ENCODE measurements at places on chromosomes 6 and 20.

GRCh38 chr6:10417681-10418104, 2.8 kb upstream of the TFAP2A start:
- DNase-seq: no peak

DNA sequence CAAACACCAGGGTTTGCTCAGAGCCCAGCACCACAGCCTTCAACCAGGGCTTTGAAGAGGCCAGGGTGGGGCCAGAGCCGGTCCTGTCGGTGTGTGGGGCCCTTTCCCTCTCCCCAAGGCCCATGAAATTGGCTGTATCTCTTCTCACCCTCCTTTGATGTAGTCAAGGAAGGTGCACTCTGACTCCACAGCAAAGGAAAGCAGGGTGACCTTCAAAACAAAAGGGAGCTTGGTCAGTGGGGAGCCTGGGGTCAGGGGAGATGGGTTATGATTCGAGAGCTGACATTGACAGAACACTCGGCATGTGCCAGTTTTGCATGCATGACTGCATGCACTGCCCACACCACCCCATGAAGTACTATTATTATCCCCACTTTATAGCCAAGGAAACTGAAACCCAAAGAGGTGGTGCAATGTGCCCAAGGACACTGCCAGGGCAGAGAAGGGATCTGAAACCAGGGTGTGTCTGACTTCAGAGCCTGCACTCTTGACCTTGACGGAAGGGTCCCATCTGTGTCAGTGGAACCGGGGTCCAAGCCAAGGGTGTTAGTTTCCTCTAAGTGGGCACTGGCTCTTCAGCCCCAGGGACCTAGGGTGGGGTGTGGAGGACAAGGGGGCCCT, 55.4 kb downstream of the RAB44 start:
- no peak for DNase-seq

DNA sequence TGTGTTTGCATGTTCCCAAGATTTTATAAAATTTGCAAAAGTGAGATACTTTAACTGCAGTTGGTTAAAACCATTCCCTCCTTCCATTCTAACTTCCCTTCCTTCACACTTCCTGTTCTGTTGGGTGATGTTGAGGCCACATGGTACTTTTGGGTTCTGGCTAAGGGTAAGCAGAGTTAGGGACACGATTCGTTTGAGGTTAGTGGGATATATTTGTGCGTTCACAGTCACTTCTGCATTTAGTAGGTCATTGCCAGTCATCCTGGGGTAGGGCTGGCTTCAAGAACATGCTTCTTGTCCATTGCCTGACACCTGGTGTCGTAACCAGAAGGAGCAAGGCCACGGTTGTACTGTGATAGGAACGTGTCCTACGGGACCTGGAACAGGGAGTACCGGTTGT, 340.1 kb downstream of the ZFAND3 start:
- DNase-seq: no peak

- DNase-seq: no peak
These were observed 38.3 kb downstream of the SLC22A23 start for GRCh38 chr6:3418496-3419060.

DNA sequence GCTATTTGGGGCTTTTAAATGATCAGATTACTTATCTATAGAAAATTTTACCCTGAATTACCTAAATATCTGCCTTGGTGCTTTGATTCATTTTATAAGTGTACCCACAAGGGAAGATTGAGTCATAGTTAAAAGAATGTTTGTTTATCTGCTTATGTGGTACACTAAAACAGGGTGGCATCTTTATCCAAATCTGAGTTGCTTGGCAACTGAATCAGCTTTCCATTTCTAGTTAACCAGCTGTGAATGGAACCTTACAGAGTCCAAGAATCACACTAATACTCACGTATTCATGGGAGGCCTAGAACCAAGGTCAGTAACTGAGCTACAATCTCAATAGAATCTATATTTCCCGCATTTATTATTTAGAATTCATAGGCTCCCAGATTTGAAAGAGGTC, 44.0 kb upstream of the CAP2 start:
- no peak for DNase-seq

DNA sequence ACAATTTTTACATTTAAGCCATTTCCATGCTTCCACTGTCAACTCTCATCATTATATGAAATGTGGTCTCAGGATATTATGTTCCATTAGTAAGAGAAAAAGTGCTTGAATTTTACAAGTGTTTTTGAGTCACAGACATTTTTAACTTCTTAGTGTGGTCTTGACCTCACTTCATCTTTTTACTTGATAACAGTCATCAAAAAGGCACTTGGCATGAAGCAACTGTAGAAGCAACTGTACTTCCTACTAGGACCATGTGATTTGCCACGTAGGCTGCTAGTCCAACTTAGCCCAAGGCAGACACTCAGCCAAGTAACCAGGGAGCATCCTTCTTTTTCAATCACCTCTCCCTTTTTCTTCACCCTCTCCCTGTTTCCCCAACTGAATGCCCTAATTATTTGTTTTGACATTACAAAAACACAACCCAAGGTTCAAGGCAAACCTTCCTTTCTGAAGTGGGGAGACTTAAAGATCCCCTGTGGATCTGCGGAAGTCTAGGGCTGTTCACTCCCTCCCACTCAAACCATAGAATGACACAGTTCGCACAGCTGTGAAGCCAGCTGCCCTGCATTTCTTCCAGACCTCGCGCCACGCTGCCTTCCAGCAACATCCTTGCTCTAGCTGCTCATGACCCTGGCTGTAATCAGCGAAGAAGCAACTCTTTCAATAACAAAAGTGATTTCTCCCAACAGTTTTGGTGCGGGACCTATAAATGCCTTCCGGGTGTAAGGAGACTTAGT, 45.0 kb downstream of the PHACTR1 start:
- DNase-seq: no peak
